ENCODE measurements at places on chromosomes 3 and 15.

DNA sequence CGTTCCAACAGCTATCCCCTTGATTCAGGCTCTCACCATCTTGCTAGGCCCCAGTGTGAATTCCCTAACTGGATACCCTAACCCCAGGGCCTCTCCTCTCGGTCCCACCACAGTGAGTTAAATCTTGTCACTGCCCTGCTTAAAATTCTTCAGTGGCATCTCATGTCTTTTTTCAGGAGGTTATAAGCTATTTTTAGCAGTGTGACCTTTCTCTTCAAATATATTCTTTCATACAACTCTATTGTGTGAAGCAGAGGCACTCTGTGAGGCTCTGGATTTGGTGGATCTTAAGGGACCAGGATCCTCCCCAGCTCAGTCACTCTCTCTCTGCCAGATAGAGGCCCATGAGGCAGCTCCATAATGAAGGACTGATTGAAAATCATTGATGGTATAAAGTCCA, 760.4 kb downstream of the NTRK3 start:
- no peak for DNase-seq

GRCh38 chr3:46711760-46712159, 5.9 kb downstream of the PRSS50 start:
- no peak for DNase-seq

DNA sequence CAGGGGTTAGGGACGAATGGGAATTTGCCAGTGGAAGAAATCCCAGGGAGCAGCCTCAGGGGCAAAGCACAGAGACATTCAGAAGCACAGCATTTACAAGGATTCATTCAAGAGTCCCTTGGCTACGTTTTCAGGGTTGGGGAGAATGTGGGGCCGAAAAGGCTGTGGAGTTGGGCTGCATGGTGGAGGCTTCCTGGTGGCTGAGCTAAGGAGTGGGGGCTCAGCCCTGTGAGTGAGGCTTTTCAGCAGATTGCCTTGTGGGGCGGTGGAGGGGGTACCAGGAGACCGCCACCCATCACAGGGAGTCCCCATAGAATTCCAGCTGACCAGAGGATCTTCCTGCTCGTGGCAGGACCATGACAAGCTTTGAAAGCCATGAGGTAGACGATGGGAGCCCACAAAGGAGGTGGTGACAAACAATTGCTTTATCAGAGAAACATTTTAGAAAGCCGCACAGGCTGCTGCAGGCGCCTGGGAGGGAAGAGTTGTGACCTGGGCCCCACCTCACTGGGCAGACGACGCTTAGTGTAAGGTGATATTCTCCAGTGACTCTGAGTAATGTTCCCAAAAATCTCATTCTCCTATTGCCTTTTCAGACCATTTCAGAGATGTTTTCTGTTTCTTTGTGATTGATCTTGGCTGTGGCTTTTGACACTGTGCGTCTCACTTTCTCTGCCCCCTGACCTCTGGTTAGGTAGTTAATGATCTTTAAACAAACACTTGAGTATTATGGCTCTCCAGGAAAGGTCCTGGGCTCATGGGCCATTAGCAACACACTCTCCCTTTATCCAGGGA, 128.0 kb downstream of the DNAJB8 start:
- DNase-seq = no peak

DNA sequence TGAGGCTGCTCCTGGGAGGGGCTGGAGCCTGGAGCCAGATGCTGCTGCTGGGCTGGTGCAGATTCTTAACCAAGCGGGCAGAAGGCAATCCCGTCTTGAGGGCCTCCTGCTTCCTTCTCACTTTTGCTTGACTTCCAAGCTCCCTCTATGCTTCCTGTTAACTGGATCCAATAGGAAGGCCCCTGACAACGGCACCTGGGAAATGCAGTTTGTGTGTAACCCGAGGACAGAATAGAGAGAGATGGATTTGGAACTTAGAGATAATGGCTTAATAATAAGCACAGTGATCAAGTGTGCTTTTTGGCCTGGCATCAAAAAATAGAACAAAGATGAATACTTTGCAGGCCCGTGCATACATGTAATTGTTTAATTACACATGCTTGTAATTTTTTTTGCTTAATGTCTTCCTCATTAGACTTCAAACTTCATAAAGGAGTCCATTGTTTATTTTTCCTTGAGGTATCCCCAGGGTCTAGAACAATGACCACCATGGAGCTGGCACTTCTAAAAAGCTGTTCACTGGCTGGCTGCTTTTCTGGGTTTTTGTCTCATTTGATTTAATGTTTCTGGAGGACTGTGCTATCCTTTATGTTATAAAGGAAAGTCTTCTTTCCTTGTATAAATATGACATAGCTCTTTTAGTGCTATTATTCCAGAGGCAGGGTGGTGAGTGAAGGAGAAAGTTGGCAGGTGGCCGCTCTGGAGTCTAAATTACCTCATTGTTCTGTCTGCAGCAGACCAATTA, 63.3 kb upstream of the MITF start:
- DNase-seq = no peak

GRCh38 chr3:35800960-35801459, 161.7 kb downstream of the ARPP21 start:
- DNase-seq = no peak

DNA sequence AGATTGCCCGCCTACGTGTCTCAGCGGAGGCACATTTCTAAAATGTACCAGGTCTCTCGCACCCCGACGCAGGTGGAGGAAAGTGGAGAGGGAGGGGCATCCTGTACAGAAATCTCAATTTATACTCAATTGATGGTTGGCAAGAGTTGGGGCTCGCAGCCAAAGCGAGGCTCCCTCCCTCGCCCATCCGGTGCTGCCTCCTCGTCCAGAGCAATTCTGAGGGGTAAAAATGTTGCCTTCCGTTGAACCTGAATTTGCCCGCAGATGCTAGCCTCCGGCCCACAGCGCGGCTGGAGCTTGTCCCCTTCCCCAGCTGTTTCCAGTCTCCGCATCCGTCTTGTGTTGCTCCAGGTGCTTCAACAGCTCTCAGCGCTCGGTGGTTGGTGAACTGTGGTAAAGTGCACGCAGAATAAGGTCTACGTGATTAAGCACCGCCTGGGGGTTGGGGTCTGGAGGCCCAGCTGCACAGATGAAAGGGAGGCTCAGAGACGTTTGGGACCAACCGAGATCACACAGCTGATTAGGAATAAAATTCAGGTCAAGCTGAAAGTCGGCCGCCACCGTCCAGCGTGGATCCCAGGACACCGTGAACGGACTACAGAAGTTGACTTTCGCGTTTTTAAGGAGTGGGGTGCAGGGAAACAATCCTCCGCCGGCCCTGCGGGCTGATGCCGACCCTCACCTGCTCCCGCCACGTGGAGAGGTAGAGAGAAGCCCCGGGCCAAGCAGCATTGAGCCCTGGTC, 846 bp upstream of the POLG start:
- no peak for DNase-seq

DNA sequence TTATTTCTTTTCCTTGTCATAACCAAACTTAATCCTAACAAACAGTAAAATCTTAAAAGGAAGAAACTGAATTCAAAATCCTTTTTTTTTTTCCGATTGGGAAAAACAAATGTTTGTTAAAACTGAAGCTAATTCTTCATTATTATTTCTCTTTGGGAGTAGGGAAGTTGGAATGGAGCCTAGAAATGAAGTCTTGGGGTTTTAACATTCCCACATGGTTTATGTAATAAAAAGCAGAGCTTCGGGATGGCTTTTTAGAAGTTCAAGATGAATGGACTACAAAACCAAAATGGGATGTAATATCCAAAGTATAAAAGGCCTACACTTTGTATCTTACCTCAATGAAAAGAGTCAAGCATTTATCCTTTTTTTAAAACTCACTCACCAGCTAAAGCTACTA, 189.0 kb upstream of the TMC3 start:
- no peak for DNase-seq

GRCh38 chr3:107921038-107921437, 169.8 kb downstream of the CD47 start:
- DNase-seq = no peak

- DNase-seq = peak; percentile 0
These were observed 48.7 kb downstream of the SLC49A4 start for GRCh38 chr3:122843604-122844003.

- DNase-seq = no peak
These were observed 50.9 kb upstream of the FSIP1 start for GRCh38 chr15:39833515-39833981.
